ENCODE measurements at places on chromosomes 12 and 14. TPM values are rescaled to one million over a fixed set of nuclear protein-coding genes. Genes with fewer than 3 reads are reported as not detected.

ASB2 gene
- not detected for total RNA-seq

DNA sequence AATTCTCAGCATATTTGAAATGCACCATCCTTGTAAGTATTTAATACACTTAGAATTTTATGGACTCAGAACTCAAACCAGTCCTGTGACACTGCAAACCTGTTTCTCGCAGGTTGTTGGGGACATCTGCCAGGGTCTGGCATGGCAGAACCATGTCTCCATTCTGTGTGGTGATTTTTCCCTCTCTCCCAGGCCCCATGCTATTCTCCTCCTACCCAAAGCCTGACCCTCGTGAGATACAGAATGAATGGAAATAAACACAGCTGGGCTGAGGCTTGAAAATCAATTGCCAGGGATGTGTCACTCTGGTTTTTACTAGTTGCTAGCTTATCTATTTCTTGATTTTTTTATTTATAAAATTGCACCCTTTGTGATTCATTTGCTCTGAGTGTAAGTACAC lies 19.8 kb downstream of the TPH2 start:
- DNase-seq, result no peak
- H3K4me3 ChIP-seq, result no peak overlapping the region
- H3K27me3 ChIP-seq, result no peaks in the 10 kb centered on the region
- H3K4me1 ChIP-seq, result peaks cover 24% of the 10 kb centered on the region

ANKS1B gene
- total RNA-seq, result 1.1 TPM

HIGD1C gene
- total RNA-seq, result not detected

Measured in Caco-2 (cell line).